Activated CD4-positive, alpha-beta T cell treated with anti-CD3 and anti-CD28 coated beads for 1 hour (primary cell): ENCODE measurements at places on chromosomes 5 and 9.

- no peak for DNase-seq
These were observed 13.2 kb downstream of the TSPAN17 start for GRCh38 chr5:176660530-176660859.

DNA sequence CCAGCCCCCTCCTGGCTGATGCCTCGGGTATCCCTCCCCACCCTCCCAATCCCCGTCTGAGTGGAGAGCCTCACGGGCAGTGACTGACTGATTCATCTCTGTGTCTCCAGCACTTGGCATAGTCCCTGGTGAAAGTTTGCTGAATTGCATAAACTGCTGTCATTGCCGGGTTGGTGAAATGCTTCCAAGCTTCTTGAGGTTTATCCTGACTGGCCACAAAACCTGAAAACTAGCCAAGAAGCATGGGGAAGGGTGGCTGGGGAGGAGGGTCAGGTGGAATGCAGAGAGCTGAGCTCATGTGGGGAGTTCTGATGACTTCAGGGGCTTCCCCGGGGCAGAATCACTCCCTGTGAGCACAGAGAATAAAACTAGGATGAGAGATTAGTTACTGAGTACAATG is 56.9 kb upstream of the GGTA1 start:
- DNase-seq = no peak

- no peak for DNase-seq
These were observed 17.8 kb downstream of the INIP start for GRCh38 chr9:112700085-112700484.

DNA sequence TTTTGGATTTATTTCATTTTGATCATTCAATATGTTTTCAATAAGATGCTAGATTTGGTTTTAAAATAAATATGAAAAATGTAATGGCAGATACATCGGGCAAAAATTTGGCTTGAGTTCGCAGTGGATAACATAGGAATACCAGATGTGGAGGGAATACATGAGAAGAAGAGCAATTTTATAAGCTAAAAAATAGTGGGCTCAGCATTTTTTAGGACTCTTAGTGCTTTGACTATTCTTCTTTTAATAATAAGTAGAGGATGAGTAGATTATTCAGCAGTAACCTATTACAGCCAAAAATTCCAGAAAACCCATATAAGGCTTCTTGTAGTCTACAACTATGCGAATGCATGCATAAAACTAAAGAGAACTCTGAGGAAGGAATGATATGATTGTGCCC is 22.8 kb upstream of the GHR start:
- no peak for DNase-seq

GRCh38 chr5:19630876-19631275 is 357.1 kb downstream of the CDH18 start:
- DNase-seq = no peak

GRCh38 chr5:9363026-9363425 is 182.8 kb downstream of the SEMA5A start:
- DNase-seq = no peak

DNA sequence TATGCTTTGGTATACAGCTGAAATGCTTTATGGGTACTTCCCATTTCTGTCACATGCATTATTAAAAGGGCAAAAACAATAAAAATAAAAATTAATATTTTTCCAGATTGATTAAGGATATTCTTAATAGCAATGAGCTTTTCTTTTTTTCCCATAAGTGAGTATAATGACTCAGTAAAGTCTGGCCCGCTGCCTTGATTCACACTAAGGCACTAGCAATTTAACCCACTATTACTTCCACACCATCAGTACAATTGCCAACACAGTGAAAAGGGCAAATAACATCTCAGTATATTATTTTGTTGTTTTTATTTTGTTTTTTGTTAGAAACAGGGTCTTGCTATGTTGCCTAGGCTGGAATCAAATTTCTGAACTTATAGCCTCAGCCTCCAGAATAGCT is 150.1 kb downstream of the RNF180 start:
- DNase-seq = no peak

DNA sequence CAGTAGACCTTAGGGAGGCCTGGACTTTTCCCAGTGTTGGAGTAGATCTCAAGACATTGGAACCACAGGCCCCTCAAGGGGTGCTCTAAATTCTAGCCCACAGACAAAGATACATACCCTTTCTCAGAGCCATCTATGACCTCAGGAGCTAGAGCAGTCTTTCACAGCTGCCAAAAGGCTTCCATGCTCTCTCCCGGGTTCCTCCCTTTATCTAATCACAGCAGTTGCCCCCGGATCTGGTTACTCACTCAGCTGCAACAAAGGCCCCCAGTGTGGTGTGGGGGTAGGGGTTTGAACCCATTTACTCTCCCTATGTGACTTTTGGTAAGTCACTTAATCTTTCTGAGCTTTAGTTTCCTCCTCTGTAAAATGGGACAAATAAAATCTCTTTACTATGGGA is 27.0 kb downstream of the POU4F3 start:
- DNase-seq = no peak

DNA sequence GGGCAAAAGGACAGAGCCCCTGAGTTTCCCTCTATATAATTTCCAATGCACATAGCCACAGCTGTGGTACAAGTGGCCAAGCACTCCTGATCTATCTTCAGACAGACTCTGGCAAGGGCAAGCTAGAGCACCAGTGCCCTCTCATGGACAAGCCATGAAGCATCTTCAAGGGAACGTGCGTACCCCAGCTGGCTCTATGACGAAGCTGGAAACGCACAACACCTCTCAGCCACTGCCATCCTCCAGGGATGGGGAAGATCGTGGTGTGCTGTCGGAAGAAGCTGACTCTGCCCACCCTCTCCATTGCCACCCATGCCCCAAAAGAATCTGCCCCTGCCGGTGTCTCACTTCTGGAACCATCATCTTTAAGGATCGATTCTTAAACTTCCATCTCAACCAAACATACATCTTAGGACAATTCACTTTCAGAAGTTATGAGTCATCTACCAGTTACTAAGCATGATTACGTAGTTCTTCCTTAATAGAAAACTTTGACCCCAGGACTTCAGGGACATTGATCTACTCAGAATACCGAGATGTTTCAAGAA is 482.9 kb downstream of the AGTPBP1 start:
- DNase-seq = no peak

DNA sequence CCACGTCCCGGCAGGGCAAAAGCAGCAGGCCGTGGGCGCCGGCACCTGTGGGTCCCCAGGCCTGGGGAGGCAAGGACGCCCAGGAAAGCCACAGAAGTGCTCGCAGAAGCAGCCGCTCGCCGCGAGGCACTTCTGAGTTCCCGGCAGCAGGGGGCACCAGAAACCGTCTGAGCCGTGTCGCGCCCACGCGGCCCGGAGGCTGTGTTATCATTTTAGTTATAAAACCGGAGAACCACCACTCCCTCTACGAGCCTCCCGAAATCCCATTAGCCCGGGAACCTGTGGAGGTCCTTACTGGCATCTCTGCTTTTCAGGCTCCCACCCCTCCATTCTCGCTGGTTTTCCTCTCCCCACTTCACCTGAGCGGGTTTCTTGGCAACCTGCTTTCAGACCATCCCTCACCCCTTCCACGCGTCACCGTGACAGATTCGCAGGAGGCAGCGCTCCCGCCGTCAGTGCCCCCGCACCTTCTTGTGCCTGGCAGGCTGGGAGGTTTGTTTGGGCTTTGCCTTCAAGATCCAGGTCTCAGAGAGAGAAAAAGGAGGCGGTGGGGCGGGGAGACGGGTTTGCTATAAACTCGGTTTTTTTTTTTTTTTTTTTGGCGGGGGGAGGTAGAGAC is 2.3 kb downstream of the GDNF start:
- DNase-seq = no peak

DNA sequence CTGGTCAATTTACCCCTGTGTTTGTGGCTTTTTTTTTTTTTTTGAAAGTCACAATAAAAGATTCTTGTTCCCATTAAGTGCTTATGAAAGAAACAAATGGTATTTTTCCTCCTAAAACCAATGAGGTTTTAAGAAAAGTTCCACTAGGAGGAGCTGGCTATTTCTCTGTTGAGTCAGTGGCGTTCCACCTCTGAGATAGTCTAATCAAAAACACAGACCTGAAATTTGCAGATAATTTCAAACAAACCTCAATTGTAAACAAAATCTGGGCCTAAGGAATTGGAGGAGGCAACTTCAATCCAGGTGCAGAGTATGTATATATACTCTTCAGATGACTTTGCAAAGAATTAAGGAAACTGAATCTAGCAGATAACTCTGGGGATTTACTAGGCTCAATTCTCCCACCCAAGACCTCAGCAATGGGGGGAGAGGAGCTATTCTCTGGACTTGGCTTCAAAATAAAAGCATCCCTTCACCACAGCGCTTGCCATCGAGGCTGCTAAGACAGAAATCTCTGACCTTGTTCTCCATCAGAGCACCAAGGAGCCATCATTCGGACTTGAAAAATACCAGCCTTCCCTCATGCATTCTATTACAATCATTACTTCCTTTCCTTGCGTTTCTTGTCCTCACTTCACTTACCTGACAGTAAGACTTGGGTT is 52.4 kb downstream of the FANCC start:
- no peak for DNase-seq

DNA sequence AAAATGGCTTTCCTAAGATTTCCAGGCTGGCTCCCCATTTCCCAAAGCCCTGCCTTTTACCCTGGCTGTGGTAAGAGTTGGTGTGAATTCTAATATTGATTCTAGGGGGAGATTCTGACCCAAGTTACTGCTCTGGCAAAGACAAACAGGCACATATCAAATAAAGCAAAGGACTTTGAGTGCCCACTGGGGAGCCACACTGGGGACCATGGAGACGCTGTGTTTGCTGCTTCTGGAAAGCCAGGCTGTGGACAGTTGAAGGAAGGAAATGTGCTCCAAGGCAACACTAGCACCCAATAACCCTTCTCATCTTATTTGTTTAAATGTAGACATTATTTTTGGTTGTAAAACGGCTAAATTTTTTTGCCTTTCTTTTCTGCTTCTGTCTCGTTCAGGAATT is 78.7 kb downstream of the SNCAIP start:
- no peak for DNase-seq

DNA sequence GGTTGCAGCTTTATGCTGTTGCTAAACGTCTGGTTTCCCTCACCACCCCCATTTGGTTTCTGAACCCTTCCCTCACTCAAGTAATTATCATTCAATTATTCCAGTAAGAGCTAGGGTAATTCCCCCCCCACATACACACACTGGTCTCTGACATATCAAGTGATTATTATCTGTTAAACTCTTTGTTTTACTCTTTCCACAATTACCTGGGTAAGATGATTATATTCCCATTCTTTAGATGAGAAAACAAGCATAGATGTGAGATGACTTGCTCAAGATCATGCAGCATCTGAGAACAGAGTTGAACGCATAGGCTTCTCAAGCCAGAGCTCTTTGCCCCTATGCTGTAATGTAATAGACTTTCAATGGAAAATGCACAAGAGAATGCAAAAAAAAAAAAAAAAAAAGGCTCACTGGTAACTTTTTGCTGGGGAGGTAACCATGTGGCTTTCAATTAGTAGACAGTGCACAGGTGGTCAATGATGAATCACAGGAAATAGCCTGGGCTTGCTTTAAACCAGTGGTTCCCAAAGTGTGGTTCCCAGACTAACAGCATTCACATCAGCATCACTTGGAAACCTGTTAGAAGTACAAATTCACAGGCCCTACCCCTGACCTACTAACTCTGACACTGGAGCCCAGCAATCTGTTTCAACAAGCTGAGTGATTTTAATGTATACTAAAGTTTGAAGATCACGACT is 87.6 kb downstream of the PIK3R1 start:
- DNase-seq = no peak

GRCh38 chr9:76591256-76591950 is 132.4 kb downstream of the GCNT1 start:
- no peak for DNase-seq

DNA sequence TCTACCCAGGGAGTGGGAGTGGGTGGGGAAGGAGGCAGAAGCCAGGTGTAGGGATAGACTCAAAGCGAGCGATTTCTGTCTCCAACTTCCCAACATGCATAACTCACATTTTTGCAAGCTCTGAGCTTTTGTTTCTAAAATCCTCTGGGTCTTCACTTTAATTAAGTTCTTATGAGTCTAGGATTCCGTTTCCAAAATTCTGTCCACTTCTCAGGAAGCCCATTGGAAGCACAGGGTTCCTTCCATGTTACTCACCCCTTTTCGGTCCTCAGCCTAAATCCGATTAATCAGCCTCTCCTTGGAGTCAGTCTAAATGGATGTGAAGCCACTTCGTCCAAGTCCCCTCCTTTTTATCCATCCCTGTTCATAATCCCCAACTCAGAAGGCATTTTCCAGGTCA is 1.4 kb downstream of the GPX3 start:
- DNase-seq = no peak

GRCh38 chr5:173858670-173859407 is 29.3 kb upstream of the CPEB4 start:
- DNase-seq = no peak

GRCh38 chr5:51383131-51384121 is at the start of gene ISL1:
Gene ISL1, plus strand, starts transcription at chr5:51383448. Its CDS starts 224 bp downstream, at chr5:51383672.
- no peak for DNase-seq

- no peak for DNase-seq
These were observed 45.3 kb upstream of the DENND4C start for GRCh38 chr9:19185191-19185590.

DNA sequence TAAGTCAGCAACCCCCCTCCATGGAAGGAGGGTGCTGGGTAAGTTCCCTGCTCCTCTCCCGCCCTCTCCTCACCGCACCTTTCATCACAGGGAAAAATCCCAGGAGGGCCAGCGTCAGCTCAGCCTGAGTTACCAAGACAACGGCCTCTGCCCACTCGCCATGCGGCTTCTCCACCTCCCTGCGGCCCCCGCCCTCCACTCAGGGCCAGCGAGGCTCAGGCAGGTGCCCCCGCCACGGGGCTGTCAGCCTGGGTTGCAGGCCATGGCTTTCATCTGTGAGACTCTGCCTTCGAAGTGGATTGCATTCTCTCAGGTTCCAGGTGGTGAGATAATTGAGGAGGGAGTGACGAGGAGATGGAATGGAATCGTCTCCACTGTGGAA is 27.2 kb upstream of the LAMC3 start:
- DNase-seq = no peak

DNA sequence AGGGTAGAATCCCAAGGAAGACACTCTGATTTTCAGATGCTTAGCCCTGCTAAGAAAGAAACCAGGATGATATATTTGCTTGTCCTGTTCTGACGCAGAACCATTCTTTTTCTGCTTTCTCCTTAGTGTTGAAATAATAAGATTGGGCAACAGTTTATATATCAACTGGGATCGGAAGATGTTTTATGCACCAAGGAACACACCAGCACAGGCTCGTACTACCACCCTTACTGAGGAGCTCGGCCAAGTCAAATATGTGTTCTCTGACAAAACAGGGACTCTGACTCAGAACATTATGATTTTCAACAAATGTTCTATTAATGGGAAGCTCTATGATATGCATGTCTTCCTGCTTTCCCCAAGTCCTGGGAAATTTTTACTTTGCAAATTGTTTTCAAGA is 19.0 kb upstream of the RUSC2 start:
- DNase-seq = no peak

GRCh38 chr5:180271221-180271620 is 20.7 kb downstream of the MAPK9 start:
- no peak for DNase-seq

DNA sequence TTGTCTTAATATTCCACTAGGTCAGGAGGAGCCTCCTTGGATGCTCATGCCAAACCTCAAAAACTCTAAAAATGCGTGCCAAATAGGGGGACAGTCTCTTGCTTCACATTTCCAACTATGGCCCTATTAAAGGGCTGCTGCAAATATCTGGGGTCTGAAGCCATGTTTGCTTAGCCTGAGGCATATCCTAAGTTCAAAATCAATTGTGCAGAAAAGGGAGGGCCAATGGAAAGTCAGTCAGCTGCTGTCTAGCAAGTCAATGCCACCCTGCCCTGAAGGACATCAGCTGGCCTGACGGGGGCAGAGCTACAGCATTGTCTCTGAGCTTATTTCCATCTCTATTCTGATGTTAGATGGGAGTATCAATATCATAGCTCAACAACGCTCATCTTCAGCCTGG is 93.6 kb downstream of the SH3TC2 start:
- DNase-seq = no peak

GRCh38 chr9:74666625-74667316 is 169.6 kb downstream of the RORB start:
- DNase-seq = no peak
